Common myeloid progenitor, CD34-positive (primary cell): ENCODE measurements at places on chromosomes 7 and 10.

DNA sequence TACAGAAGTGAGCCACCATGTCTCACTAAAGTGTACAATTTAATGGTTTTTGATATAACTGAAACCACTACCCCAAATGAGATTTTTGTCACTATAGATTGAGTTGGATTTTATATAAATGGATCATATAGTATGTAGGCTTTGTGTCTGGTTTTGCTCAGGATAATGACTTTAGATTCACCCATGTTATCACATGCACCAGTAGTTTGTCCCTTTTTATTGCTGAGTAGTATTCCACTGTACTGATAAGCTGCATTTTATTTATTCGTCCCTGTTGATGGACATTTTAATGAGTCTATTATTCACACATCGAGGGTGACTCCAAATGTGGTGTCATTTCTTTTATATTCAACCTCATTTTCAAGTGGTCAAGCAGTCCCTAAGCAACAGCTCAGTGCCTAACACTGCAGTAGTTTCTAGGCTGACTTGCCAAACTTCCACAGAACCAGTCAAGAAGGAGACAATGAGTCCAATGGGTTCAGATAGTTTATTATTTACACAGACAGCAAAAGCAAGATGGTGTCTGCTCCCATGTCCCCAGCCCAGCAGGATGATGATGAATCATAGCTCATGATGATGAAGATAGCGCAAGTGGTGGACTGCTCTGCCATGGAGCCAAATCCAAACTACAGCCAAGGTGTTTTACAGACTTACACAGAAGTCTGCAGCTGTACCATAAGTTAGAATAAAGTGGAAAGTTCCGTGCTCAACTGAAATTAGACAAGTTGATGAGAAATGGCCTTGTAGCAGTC, 6.6 kb upstream of the FMC1 start:
- no peak for DNase-seq

GRCh38 chr10:126147866-126148587, 240.2 kb downstream of the ADAM12 start:
- no peak for DNase-seq

DNA sequence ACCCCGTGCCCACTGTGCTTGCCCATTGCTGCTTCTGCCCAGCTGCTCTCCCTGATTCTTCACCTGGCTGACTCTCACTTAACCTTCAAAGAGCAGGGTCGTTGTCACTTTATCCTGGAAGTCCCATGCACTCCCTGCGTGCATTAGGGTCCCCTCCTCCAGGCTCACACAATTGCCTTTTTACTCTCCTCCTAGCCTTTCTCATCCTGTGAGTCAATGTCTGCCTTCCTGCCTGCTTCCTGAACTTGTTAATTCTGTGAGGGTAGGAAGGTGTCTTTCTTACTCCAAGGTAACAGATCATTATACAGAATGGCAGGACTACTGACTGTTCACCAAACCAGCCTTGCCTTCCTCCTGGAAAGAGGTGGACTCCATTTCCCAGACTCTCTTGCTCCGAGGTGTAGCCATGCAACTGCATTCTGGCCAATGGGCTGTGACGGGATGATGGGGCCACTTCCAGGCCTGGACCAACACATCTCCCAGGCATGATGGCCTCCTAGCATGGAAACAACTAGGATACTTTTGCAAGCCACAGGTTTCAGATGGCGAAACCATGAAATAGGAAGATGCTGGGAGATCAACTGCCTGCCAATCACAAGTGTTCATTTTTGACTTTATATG, 54.7 kb downstream of the ARHGAP22 start:
- DNase-seq = no peak

DNA sequence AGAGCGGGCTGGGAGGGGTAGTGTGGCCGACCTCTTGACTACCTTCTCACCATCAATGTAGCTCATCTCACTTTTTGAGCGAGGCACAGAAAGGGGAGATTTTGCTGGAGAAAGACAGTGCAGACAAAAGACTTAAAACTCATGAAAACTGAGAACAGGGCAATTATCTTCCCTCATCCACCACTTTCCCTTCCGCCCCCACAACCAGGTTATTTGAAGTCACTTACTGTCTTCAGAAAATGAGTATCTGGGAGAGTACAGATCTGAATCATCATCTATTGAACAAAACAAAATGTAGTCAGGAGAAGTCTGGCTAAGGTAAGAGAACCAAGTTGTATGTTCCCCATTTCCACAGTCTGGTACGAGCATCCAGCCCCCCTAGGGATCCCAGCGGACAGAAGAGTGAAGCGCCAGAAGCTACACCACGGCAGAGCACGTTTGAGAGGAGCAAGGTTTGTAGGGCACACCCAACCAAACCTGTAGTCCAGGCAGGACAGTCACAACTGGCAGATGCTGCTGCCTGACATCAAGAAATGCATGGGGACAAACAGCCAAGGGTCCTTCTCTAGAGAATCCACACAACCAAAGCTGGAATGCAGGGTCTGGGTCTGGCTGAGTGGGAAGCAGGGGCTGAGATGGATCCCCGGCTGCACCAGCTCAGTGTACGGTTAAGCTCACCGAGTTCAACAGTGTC, 93.4 kb upstream of the PDLIM1 start:
- no peak for DNase-seq

DNA sequence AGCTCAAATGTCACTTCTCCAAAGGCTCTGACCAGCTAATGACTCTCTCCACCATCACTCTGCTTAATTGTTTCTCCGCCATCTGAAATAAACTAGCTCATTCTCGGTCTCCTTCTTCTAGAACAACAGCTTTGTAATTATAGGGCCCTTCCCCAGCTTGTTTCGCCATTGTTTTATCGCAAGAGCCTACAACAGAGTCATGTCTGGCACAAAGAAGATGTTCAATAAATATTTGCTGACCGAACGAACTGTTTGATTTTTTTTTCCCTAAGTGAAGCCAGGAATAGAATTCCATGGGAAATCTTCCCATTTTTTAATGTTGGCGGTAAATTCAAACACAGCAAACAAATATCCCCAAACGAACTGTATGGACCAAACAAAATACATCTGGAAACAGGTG, 63.8 kb upstream of the NMT2 start:
- no peak for DNase-seq

GRCh38 chr7:116363637-116364432, 135.7 kb upstream of the CAV2 start:
- no peak for DNase-seq

DNA sequence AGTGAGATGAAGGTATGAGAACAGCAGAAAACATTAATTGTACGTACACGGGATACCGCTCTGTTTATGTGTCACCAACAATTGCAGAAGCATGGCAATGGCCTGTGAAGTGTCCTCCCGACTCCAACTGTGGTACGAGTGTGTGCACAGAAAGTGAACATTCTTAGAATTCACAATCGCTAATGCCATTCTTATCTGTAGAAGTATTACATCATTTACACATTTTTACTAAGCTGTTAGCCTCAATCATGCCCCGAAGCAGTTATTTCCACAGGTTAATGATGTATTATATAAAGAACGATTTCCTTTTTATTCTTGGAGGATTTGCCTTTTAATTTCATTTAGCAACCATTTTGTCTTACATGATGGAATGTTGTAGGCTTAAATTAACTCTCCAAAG, 103.4 kb downstream of the EVX1 start:
- DNase-seq = no peak

GRCh38 chr10:132532749-132533560, 4.6 kb upstream of the INPP5A start:
- DNase-seq = no peak
